Chondrocyte (in vitro differentiated cells): ENCODE measurements at places on chromosomes 1 and 21. TPM values are rescaled to one million over a fixed set of nuclear protein-coding genes. Genes with fewer than 3 reads are reported as not detected.

The SLAMF7 gene
- not detected in 3 replicates for total RNA-seq

The LCA5L gene
- 0.56 to 2.4 TPM (median 0.92 TPM) in 3 replicates for total RNA-seq

The RGS13 gene
- total RNA-seq, result not detected in 3 replicates

The S100A6 gene
- 1.4 to 12.1 TPM (median 10.9 TPM) in 3 replicates for total RNA-seq

The CD53 gene
- total RNA-seq, result not detected in 3 replicates

The FAM167B gene
- 1.4 to 3.1 TPM (median 2.9 TPM) in 3 replicates for total RNA-seq

The OPRD1 gene
- 0.10 to 0.22 TPM (median 0.15 TPM) in 3 replicates for total RNA-seq

The OR2L5 gene
- not detected in 3 replicates for total RNA-seq

- H3K27me3 ChIP-seq, result no peaks in the 10 kb centered on the region
- no peak overlapping the region for H3K4me3 ChIP-seq
- H3K4me1 ChIP-seq, result no peaks in the 10 kb centered on the region
- no peak overlapping the region for H3K27ac ChIP-seq
- no peaks in the 10 kb centered on the region for H3K36me3 ChIP-seq
These were observed 72.6 kb downstream of the DTL start for GRCh38 chr1:212108187-212108586.

- peaks cover 14% of the 10 kb centered on the region for H3K27me3 ChIP-seq
- peaks cover 9% of the 10 kb centered on the region for H3K36me3 ChIP-seq
- H3K4me1 ChIP-seq, result no peaks in the 10 kb centered on the region
- H3K4me3 ChIP-seq, result no peak overlapping the region
- no peak for DNase-seq
These were observed 55.8 kb upstream of the RC3H1 start for GRCh38 chr1:174077749-174078490.

DNA sequence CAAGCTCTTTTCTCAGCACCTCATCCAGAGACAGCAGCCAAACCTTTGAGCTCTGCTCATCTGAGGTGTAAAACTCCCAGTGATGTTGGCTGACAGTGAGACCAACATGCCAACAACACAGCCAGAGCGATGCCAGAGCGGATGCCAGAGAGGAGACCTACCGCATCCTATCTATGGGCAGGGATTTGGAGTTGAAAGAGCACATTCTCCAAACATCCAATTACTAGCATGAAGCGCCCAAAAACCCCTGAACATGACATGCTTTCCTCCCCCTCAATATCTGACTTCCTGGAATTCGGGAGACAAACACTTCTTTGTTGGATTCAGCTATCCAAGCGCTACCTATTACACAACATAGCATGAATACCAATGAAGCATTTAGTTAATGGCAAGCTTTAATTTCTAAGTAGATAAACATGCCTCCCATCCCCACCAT, 23.1 kb upstream of the PAXBP1 start:
- H3K4me3 ChIP-seq, result no peak overlapping the region
- no peaks in the 10 kb centered on the region for H3K36me3 ChIP-seq
- H3K4me1 ChIP-seq, result no peaks in the 10 kb centered on the region

DNA sequence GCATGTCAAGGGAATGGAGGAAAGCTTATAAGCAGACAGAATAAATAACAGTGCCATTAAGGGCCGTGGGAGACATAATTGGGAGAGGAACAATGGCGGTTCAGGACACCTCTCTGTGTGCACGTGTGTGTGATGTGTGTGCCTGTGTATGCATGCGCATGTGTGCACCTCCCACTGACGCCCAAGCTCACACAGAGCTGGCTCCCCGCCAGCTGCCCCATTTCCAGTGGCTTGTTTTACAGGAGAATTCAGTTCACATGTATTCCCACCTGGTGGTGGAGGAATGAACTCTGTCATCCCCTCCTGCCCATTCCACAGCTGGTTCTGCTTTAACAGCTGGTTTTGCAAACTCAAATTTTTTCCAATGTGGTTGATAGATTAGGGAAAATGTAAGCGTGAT, 262.2 kb downstream of the AJAP1 start:
- H3K27ac ChIP-seq, result no peak overlapping the region
- no peaks in the 10 kb centered on the region for H3K27me3 ChIP-seq
- H3K4me3 ChIP-seq, result no peak overlapping the region
- H3K36me3 ChIP-seq, result no peaks in the 10 kb centered on the region
- no peaks in the 10 kb centered on the region for H3K4me1 ChIP-seq

- no peak overlapping the region for H3K4me3 ChIP-seq
- H3K27ac ChIP-seq, result no peak overlapping the region
- H3K36me3 ChIP-seq, result peaks cover 17% of the 10 kb centered on the region
- no peak for DNase-seq
These were observed 81.6 kb upstream of the ACTL8 start for GRCh38 chr1:17673329-17674072.

- DNase-seq, result no peak
- H3K4me3 ChIP-seq, result no peak overlapping the region
- no peaks in the 10 kb centered on the region for H3K36me3 ChIP-seq
- no peaks in the 10 kb centered on the region for H3K27me3 ChIP-seq
These were observed 10.5 kb upstream of the IRF2BP2 start for GRCh38 chr1:234620272-234621126.

DNA sequence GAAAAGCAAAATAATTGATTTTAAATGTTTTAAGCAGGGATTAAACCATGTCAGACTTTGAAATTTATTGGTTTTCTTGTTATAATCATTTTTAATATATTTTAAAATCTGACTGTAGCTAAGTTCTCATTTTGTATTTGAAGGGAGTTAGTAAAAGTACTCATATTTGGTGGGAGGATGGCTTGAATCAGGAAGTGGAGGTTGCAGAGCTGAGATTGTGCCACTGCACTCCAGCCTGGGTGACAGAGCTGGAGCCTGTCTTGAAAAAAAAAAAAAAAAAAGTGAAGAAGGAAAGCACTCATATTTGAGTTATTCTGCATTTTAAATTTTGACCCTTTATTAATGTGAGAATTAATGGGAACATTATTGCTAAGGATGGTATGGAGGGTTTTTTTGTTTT, 106.0 kb downstream of the RABGAP1L start:
- H3K27ac ChIP-seq, result no peak overlapping the region
- peaks cover 4% of the 10 kb centered on the region for H3K4me1 ChIP-seq
- H3K4me3 ChIP-seq, result no peak overlapping the region
- no peaks in the 10 kb centered on the region for H3K36me3 ChIP-seq
- no peak for DNase-seq

- H3K27me3 ChIP-seq, result peaks cover 16% of the 10 kb centered on the region
- no peaks in the 10 kb centered on the region for H3K36me3 ChIP-seq
These were observed 18.3 kb upstream of the PSMB2 start for GRCh38 chr1:35659589-35659988.

DNA sequence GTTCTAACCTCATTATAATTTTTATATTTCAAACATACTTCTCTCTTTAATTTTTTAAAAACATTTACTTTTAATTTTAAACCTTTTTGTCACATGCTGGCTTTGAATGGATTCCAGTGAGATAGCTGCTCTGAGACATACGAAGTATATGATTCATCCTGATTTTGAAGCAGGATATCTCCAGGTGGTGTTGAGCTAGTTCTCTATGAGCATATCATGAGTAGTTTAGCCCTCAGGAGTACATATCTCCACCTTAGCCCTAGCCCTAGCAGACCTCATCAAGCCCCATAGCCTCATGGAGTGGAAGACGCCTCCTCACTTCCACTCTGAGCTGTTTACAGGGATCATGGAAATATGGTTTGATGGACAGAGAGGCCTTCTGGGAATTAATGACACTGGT, 183.2 kb upstream of the C21orf91 start:
- DNase-seq, result no peak
- no peaks in the 10 kb centered on the region for H3K4me1 ChIP-seq
- H3K36me3 ChIP-seq, result no peaks in the 10 kb centered on the region
- H3K4me3 ChIP-seq, result no peak overlapping the region

- no peak overlapping the region for H3K4me3 ChIP-seq
- no peak overlapping the region for H3K27ac ChIP-seq
- no peak for DNase-seq
- H3K27me3 ChIP-seq, result peaks cover 37% of the 10 kb centered on the region
These were observed 16.6 kb upstream of the ESRRG start for GRCh38 chr1:216739793-216740192.

DNA sequence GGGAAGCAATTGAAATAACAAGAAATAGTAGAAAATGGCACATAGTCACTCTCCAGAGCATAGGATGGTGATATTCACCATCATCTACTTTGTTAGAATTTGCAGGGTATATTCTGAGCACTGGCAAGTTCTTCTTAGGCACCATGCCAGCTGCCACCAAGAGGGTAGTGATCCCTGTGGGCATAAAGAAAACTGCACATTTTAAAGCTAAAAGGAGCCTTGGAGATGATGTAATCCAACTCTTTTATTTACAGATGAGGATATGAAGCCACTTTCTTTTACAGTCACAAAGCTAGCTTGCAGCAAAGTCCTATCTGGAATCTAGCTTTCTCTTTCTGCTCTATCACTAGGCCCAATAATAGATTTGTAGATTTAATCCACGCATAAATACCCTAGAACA, 69.0 kb downstream of the PTGER3 start:
- no peak for DNase-seq
- no peaks in the 10 kb centered on the region for H3K36me3 ChIP-seq
- no peak overlapping the region for H3K4me3 ChIP-seq
- peaks cover 33% of the 10 kb centered on the region for H3K27me3 ChIP-seq
- H3K4me1 ChIP-seq, result peaks cover 3% of the 10 kb centered on the region
- no peak overlapping the region for H3K27ac ChIP-seq

GRCh38 chr1:171226747-171227370, 21.4 kb upstream of the FMO1 start:
- H3K27ac ChIP-seq, result peak overlapping the region; percentile 5
- no peaks in the 10 kb centered on the region for H3K27me3 ChIP-seq
- H3K4me1 ChIP-seq, result peaks cover 46% of the 10 kb centered on the region
- no peak overlapping the region for H3K4me3 ChIP-seq
- no peak for DNase-seq

DNA sequence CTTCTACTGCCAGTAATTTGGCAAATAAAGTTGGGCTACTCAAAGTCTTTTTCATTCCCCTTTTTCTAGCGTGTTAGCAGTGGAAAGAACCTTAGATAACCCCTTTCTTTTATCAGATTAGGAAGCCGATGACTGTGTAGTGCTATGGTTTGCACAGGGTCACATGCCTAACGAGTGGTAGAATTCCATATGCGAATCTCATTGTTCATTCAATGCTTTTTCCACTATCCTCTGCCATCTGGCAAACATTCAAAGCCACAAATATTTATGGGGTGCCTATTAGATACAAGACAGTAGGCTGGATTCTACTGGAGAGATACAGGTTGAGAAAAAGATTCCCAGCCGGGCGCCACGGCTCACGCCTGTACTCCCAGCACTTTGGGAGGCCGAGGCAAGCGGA, 14.9 kb upstream of the IER5 start:
- peaks cover 19% of the 10 kb centered on the region for H3K4me1 ChIP-seq
- no peak for DNase-seq
- H3K36me3 ChIP-seq, result no peaks in the 10 kb centered on the region
- H3K4me3 ChIP-seq, result no peak overlapping the region
- no peaks in the 10 kb centered on the region for H3K27me3 ChIP-seq

DNA sequence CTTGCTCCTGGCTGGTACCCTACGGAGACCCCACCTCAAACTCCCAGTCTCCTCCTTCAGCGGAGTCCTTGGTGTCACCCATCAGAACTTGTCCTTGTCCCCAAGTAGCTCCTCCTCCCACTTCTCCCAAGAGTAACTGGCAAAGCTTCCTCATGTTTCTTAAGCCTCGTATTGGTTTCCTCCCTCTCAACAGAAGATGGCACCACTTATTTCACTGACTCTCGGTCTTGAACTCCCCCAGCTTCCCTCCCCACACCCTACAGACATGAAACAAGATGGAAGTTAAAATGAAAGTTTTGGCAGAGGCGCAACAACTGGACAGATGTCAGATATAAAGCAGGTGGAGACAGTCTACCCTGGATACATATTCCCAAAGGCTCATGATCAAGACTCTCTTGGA, 13.4 kb downstream of the RAB7B start:
- H3K4me3 ChIP-seq, result no peak overlapping the region
- no peak for DNase-seq
- H3K4me1 ChIP-seq, result peaks cover 20% of the 10 kb centered on the region
- H3K36me3 ChIP-seq, result peaks cover 26% of the 10 kb centered on the region

- no peak for DNase-seq
- no peaks in the 10 kb centered on the region for H3K27me3 ChIP-seq
- H3K4me3 ChIP-seq, result no peak overlapping the region
- H3K4me1 ChIP-seq, result peaks cover 16% of the 10 kb centered on the region
These were observed 41.0 kb upstream of the PTPRC start for GRCh38 chr1:198597690-198598430.

GRCh38 chr1:78229344-78229743, 183.6 kb downstream of the GIPC2 start:
- H3K27me3 ChIP-seq, result peaks cover 18% of the 10 kb centered on the region
- H3K4me1 ChIP-seq, result no peaks in the 10 kb centered on the region
- H3K27ac ChIP-seq, result no peak overlapping the region
- DNase-seq, result no peak
- no peaks in the 10 kb centered on the region for H3K36me3 ChIP-seq

DNA sequence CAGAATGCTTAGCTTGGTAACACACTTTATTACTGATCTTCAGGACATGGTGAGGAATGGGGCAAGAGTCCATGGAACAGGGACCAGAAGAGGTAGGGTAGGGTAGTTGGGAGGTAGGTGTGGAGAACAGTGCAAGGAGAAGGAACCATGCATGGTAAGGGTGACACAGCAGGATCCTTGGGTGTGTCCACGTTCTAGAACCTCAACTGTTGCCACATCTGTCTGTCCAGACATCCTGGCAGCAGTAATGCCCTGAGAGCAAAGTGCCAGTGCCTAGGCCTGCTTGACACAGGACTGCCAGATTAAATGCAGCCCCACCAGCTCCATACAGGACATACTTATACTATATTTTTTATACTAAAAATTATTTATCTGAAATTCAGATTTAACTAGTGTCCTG, 13.9 kb downstream of the DMAP1 start:
- DNase-seq, result no peak
- peaks cover 2% of the 10 kb centered on the region for H3K36me3 ChIP-seq
- no peaks in the 10 kb centered on the region for H3K4me1 ChIP-seq
- no peak overlapping the region for H3K4me3 ChIP-seq

- no peak overlapping the region for H3K4me3 ChIP-seq
- H3K36me3 ChIP-seq, result peaks cover 16% of the 10 kb centered on the region
- no peak for DNase-seq
- H3K27ac ChIP-seq, result peak overlapping the region; percentile 94
- H3K4me1 ChIP-seq, result peaks cover 33% of the 10 kb centered on the region
These were observed 24.2 kb upstream of the SLFNL1 start for GRCh38 chr1:41045740-41046139.

- H3K27ac ChIP-seq, result no peak overlapping the region
- H3K27me3 ChIP-seq, result no peaks in the 10 kb centered on the region
- no peak overlapping the region for H3K4me3 ChIP-seq
- H3K4me1 ChIP-seq, result peaks cover 21% of the 10 kb centered on the region
These were observed 4.2 kb downstream of the AURKAIP1 start for GRCh38 chr1:1370771-1371300.

DNA sequence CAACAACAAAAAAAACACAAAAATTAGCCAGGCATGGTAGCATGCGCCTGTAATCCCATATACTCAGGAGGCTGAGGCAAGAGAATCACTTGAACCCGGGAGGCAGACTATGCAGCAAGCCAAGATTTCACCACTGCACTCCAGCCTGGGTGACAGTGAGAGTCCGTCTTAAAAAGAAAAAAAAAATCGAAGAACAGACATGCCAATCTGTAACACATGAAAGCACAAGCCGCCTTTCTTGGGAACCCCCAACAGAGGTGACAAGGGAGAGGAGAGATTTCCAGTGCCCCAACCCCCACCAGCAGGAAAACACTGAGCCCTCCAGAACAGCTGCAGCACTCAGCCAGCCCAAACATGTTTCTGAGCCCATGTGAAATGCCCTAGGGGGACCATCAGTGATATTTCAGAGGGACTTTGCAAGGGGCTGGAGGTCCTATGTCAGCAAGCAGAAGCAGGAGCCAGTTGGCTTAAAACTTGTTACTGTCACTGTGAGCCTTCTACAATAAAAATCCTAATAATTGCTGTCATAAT, 14.2 kb upstream of the EFNA1 start:
- H3K27me3 ChIP-seq, result peaks cover 6% of the 10 kb centered on the region
- no peak overlapping the region for H3K4me3 ChIP-seq

GRCh38 chr1:43144237-43144636, 27.9 kb downstream of the EBNA1BP2 start:
- H3K27me3 ChIP-seq, result no peaks in the 10 kb centered on the region
- H3K4me3 ChIP-seq, result no peak overlapping the region
- H3K4me1 ChIP-seq, result peaks cover 12% of the 10 kb centered on the region
- H3K36me3 ChIP-seq, result no peaks in the 10 kb centered on the region
- H3K27ac ChIP-seq, result no peak overlapping the region
